ENCODE measurements at places on chromosomes 6 and 20.

GRCh38 chr20:29298759-29299613 is 1958.5 kb upstream of the DEFB115 start:
- no peak for DNase-seq

DNA sequence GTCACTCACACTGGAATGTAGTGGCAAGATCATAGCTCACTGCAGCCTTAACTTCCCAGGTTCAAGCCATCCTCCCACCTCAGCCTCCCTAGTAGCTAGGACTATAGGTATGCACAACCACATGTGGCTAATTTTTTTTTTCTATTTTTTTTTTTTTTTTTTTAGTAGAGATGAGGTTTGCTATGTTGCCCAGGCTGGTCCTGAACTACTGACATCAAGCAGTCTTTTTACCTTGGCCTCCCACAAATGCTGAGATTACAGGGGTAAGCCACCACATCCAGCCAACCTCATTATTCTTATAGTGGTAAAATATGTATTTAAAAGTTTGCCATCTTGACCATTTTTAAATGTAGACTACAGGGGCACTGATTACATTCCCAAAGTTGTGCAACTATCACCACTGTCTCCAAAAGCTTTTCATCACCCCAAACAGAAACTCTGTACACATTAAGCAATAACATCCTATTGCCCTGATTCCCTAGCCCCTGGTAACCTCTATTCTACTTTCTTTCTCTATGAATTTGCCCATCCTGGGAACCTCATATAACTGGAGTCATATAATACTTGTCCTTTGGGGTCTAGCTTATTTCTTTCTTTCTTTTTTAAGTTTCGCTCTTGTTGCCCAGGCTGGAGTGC is 268.0 kb upstream of the JARID2 start:
- no peak for DNase-seq

GRCh38 chr20:4973330-4974097 is 27.8 kb downstream of the SLC23A2 start:
- DNase-seq: peak; percentile 58

DNA sequence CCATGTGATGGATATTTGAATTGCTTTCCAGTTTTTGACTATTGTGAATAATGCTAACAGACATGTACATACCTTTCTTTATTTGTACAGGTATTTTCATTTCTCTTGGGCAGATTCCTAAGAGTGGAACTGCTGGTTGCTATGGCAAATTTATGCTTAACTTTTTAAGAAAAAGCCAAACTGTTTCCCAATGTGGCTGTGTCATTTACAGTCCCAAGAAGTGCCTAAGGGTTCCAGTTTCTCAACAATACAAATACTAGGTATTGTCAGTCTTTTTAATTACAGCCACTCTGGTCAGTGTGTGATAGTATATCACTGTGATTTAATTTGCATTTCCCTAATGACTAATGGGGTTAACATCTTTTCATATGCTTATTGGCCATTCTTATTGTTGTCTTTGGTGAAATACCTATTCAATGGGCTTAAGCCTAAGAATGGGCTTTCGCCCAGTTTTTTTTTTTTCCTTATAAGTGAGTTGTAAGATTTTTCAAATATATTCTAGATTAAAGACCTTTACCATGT is 10.3 kb downstream of the REPS1 start:
- no peak for DNase-seq

GRCh38 chr20:57573242-57573641 is 12.3 kb downstream of the PCK1 start:
- DNase-seq: no peak

GRCh38 chr6:12729467-12729866 is 12.9 kb downstream of the PHACTR1 start:
- DNase-seq: no peak

GRCh38 chr6:143146186-143146851 is 85.6 kb downstream of the AIG1 start:
- DNase-seq: peak; percentile 48

GRCh38 chr20:53488775-53489272 is 104.8 kb downstream of the ZNF217 start:
- DNase-seq: no peak

- no peak for DNase-seq
Observed at GRCh38 chr6:167100241-167100674, 22.6 kb upstream of the CCR6 start.

DNA sequence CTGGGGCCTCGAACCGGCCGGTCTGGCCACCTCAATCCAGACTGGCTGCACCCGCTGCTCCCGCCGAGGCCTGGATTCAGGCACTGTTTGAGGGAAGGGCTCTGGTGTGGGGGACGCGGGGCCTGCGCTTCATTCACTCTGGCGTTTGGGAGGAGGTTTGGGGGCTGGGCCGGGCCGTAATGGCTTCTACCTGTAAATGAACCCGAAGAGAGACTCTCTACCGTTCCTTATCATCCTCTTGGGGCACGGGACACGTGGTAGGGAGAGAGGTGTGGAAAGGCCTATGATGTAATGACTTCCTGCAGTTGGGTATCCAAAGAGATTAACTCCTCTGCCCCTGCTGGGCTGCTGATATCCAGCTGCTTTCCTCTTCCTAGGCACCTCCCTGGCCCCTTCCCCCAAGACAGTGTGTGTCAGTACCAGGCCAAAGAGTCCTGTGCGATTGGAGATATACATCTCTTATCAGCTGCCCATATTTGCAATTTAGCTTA is 1.8 kb downstream of the FOXO3 start:
- peak; percentile 82 for DNase-seq

DNA sequence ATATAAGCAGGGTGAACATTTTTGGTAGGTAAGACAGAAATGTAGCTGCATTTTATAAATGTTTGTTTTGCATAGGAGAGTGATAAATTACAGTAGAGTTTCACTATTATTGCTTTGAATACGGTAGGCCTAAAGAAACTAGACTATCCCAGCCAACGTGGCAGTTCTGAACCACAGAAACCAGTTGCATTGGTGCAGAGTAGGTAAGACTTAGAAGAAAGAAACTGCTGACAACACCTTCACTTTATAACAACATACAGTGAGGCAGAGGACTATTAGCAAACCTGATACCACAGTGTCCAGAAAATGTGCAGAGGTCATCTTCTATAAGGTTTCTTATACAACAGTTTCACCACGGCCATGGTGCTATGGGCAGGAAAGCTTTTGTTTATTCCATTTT is 566.1 kb downstream of the KIF16B start:
- DNase-seq: no peak

DNA sequence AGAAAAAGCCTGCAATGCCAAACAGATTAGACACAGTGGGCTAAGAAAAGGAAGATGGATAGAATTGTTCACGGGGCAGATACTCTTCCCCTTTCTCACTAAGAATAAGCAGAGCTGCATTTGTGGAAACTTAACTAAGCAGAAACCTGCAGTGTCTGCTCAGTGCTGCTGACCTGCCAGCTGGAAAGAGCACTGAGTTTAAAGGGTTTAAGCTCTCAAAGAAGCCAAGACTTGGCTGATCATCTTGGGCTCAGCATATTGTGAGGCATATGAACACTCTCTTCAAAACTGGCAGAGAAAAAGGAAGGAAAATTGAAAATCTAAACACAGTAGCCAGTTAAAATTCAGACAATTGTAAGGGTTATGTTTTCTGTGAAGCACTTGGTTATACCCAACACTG is 711.1 kb upstream of the EPHA7 start:
- no peak for DNase-seq

- DNase-seq: no peak
Observed at GRCh38 chr6:163335671-163336545, 78.6 kb upstream of the QKI start.

DNA sequence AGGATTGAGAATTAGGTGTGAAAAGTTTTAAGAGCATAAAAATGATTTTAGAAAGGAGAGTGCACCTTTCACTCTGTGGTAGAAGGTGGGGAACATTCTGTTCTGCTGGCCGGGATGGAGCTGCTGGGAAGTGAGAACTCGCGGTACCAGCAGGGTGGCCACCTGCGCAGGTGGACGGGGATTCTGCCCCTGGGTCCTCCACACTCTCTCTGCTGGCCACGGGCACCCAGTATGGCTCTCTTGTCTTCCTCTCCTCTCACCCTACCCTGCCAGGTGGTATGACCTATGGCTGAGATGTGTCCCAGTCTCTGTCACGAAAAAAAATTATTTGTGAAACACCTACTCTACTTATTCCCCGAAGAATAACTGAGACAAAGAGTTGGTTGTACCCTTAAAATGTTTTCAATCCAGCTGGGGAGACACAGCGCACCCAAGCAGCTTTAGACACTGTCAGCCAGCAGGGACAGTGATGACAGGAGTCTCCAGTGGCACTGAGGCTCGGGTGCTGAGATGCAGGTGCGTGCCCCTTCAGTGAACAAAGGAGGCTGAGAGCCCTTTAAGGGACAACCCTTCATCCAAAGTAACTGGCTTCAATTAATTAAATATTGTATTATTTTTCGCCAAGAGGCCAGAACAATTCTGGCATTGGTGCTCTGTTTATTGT is 195.4 kb downstream of the TBXT start:
- no peak for DNase-seq
